ENCODE measurements at places on chromosomes 16 and 17.

DNA sequence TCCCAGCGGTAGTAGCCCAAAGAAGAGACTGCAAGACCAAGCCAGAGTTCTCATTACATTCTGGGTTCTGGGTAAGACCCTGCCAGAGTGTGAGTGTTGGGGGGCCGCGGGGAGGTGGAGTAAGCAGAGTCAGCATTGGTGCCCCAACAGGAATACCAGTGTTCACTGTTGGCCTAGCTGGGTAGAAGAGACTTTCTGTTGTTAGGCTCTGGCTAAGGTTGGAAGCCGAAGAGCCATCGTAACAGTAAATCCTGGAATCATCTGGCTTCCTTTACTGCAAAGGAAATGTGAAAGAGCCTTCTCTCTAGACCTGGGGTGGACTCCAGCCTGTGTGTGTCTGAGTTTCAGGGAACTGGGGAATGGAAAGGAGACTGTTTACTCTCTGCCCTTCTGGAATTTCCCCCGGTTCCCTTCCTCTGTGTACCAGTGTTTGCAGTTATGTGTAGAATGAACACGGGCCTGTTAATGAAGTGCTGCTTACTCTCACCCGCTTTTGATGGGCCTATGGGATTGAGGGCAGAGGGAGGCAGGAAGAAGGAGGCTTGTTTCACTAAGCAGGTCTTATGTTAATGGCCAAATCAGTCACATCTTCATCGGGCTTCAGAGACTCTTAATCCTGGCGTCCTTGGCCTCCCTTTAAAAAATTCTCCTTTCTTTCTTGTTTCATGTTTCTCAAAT is 68.5 kb downstream of the WWP2 start:
- no peak for DNase-seq

- no peak for DNase-seq
Measured at GRCh38 chr16:81716478-81717225, 62.4 kb upstream of the PLCG2 start.

DNA sequence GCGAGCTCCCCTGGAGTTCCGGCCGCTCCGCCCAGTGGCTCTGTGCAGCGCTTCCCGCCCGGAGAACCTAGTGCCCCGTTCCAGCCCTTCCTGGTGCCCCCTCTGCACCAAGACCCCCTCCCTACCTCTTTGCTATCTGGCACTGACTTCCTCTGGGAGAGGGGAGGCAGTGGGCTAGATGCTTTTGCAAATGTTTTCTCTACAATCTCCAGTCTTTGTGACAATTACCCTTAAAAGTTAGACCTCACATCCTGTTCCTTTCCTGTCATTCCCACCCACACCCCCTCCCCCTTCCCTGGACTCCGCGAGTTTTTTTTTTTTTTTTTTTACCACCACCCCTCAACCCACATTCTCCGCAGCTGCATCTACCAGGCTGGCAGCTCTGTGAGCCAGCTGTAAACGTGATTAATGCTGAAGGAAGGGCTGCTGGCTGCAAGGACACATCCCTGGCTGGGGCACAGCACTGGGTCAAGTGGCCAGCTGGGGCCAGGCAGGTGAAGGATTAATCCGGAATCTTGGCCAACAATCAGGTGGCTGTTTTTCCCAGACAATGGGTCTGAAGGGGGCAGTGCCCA is 101.5 kb downstream of the MGAT5B start:
- DNase-seq = no peak

DNA sequence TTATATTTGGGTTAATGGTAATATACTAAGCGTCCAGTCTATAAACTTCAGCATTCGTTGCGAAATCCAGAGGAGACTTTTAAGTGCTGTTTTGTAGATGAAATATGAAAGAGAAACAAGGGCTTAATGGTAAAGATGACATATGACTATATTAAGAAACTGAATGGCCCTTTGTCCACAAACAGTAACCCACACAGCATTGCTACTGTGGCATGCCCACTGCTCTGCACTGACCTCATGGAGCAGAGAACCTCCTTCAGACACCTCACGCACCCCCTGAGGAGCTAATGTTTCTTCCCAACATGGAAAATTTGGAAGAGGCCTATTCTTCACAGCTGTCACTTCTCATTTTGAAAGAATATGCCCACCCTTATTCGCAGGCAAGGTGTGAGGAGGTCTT is 26.7 kb downstream of the ASPA start:
- no peak for DNase-seq

- DNase-seq = no peak
Measured at GRCh38 chr16:48276102-48276501, 28.8 kb upstream of the ABCC11 start.

GRCh38 chr17:82734987-82735866 is at the start of gene FN3K:
FN3K (plus strand) TSS chr17:82735615; CDS start chr17:82735637, 22 bp downstream.
- DNase-seq = no peak
